Endodermal cell (in vitro differentiated cells): ENCODE measurements at places on chromosomes 5 and 9.

GRCh38 chr9:19155106-19155935 lies 28.0 kb upstream of the PLIN2 start:
- DNase-seq, result no peak

DNA sequence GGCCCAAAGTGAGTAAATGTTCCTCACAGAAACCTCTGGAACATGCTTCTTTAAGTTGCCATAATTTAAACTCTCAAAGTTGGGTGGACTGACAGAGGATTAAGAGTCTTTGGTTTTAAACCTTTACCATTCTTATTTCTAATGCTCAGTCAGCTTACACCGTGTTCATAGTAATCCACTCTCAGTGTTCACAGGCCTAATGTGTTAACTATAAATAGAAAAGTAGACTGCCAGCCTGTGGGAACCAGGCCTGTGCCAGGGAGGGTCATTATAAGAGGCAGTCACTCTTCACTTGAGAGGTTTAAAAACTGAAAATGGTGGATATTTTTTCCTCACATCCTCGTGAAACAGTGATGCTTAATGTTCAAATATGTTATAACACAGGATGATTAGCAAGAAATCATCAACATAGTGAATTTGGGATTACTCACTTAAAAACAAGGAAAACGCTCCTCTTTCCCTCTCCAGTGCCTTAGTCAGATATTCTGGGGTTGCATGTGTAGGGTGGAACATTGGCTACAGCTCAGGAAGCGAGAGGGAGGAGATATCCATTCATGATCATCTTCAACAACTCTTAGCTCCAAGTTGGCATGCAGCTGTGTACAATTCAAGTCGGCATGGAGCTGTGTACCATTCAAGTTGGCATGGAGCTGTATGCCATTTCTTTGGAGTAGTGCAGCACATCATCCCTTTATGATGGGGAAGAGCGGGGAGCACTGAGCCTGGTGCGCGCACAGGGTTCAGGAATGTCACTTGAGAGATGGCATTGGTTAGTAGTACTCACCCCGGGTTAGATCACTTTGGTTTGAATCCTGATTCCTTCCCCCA lies 65.8 kb downstream of the KIAA1958 start:
- DNase-seq, result no peak

DNA sequence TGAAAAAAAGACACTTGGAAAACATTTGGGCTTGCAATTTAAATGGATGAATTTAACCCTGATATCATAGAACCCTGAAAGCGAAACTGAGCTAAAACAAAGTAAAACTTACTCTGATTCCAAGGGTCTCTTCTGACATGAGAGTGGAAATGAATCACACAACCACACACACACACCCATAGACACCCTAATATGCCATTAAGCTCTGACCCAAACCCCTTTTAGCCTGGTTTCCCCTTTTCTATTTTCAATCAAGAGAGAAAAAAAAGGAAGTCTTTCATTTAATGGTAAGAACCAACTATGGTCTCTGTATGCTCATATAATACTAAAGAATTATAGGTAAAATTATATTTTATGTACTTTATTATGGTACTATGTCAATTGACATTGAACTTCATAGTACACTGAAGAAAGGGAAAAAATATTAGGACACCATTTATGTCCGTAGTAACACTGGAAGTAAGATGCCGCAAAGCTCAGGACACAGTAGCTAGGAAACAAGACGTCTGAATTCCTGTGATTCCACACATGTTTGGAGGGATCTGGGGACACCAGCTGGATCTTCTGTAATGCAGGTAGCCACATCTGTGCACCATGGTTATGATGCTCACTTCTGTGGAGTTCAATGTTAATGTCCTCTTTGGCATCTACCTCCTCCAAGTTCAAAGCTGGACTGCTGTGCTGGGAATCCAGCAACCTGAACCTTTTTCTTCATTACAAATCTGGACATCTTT lies 95.8 kb downstream of the PCSK1 start:
- DNase-seq, result no peak

DNA sequence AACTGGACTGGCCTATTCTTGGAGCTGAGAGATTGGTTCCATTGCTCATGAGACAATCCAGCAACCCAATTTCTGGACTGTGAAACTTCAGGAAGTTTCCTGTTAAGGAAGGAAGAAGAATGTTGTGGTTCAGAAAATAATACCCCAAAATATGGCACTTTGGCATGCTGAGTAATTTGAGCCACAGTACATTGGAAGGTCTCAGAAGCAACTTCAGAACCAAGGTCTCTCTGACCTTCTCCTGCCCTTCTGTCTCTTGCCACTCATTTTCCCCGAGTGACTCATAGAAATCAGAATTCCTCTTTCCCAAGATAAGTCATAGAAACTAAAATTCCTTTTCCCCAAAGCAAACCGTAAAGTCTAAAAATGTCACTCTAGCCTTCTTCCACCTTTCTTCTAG lies 1366.1 kb downstream of the PTPRD start:
- no peak for DNase-seq

DNA sequence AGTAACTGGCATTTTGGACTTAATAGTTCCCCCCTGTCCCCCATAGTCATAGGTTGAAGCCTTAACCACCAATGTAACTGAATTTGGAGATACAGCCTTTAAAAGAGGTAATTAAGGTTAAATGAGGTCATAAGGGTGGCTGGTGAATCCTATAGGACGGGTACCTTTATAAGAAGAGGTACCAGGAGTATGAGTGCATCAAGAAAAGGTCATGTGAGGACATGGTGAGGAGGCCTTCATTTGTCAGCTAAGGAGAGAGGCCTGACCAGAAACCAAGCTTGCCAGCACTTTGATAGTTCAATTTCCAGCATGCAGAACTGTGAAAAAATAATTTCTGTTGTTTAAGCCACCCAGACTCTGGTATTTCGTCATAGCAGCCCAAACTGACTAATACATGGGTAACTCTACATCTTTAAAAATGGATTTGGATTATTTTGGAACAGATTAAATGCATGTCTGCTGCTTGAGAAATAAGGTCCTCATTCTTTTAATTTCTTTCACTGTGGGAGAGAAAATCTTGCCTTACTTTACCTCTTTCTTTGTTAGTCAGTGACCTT lies 9.7 kb downstream of the RASA1 start:
- DNase-seq, result no peak

DNA sequence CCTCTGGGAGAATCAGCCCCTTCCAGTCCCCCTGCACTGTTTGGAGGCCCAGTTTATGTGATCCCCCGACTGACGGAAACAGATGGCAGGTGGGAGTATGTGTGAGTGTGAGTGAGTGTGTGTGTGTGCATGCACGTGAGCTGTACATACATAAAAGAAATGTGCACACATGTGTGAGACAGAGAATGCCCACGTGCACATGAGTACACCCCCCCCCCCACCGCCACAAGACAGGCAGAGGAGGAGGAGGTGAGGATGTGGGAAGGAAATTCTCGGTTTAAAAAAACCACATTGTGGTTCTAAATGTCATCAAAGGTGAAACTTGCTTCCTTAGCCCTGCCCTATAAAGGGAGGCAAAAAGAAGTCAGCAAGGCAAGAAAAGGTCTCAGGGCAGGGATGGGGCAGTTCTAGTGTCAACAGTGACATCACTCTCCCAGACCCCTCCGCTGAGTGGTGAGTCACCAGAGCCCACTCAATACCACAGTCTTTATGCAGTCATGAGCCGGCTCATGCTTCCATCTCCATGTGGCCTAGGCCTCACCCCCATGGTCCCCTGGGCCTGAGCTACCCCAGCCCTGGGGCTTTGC lies 79.2 kb upstream of the HSPA9 start:
- peak; percentile 48 for DNase-seq
